M059J (cell line): ENCODE measurements at places on chromosomes 1 and 21.

- no peak for DNase-seq
Observed at GRCh38 chr21:45536301-45537081, 5.7 kb downstream of the SLC19A1 start.

DNA sequence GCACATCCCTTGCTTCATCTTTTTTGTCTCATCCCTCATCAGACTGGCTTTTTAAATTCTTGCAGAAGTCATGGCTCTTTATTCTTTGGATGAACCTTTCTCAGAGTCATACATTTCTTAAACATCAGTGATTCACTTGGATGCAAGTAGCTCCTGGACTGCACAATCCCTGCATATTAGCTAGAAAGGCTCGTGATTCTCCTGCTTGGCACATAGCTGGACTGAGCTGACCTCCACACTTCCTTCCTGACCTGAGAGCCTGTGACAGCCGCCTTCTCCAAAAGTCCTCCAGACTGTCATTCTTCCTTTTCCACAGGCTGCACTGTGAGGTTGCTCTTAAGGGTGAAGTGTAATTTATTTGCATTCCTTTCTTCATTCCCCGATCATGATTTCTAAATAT, 109.4 kb downstream of the RGL1 start:
- no peak for DNase-seq

- no peak for DNase-seq
Observed at GRCh38 chr1:1039145-1039910, 19.4 kb downstream of the AGRN start.

GRCh38 chr1:65479554-65480204, 59.2 kb downstream of the LEPR start:
- DNase-seq, result no peak

DNA sequence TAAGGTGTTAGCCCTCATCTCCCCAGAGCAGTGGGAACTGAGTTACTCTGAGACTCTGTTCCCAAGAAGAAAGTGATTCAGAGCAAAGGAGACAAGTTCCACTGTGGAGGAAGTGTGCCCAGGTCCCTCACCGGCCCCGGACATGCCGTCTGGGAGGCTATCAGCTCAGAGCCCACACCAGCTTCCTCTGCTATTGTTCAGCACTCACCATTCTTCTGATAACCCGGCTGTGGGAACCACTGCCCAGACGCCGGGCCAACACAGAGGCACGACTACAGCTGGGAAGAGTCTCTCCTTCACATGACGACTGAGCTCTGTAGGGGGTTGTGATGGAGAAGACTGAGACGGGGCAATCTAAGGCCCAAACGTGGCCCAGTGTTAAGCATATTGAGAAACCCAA, 34.2 kb upstream of the GJA5 start:
- no peak for DNase-seq

DNA sequence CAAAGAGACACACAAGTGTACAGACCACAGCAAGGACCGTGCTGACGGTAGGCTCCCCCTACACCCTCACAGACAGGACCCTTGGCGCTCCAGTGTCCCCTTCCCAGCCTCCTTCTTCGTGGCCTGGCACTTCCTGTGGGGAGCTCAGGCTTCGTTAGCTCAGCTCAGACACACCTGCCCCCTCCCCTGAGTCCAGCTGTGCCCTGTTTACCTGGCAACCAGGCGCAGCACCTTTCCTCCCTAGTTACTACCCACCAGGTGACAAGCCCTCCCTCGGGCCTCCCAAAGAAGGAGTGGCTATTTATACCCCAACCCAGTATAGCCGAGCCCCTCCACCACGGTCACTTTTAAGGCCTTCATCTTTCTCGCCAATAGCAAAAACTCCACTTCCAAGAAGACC, 4.7 kb downstream of the CELF3 start:
- DNase-seq, result no peak

- no peak for DNase-seq
Observed at GRCh38 chr1:27755865-27756264, 17.2 kb upstream of the STX12 start.

- DNase-seq, result no peak
Observed at GRCh38 chr1:231882790-231883189, 256.2 kb downstream of the DISC1 start.

- DNase-seq, result no peak
Observed at GRCh38 chr1:245679821-245680780, 525.3 kb downstream of the KIF26B start.

- no peak for DNase-seq
Observed at GRCh38 chr1:31263408-31263807, 23.7 kb upstream of the NKAIN1 start.

GRCh38 chr1:75901371-75901770, 30.8 kb downstream of the ASB17 start:
- DNase-seq, result no peak

GRCh38 chr1:191760016-191760415, 398.2 kb upstream of the RGS18 start:
- DNase-seq, result no peak

GRCh38 chr1:175188936-175189335, 3.6 kb downstream of the KIAA0040 start:
- DNase-seq, result no peak

DNA sequence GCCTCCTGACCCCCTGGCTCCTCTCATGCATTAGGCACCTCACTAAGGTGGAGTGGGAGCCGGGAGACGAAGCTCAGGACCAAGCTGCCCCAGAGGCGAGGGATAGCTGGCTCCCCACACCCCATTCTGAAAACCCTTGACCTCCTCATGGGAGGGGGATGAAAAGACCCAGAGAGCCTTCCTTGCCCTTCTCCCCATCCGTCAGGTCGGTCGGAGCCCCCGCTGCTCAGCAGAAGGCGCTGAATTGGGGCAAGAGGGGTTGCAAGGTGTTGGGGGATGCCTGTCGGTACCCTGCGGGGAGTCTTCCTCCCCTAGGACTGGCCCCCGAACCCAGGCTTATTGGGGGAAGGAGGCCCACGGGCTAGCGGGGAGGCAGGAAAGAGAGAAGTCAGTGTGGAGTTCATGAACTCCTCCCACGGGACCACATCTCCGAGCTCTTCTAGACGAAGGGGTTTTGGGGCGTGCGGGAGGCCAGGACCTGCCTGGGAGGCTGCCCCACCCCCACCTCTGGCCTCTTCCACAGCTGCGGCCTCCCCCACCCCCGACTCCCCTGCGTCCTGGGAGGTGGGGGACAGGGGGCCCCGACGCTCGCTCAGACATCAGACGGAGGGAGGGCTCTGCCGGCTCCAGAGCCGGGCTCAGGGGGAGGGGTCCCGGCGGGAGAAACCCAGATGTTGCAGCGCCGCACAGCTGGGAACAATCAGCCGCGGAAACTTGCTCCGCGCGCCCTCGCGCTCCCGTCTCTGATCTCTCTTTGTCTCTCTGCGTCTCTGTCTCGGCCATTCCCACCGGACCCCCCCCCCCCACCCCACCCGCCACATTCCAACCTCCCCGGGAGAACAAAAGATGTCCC, 719 bp downstream of the MFAP2 start:
- DNase-seq, result no peak

DNA sequence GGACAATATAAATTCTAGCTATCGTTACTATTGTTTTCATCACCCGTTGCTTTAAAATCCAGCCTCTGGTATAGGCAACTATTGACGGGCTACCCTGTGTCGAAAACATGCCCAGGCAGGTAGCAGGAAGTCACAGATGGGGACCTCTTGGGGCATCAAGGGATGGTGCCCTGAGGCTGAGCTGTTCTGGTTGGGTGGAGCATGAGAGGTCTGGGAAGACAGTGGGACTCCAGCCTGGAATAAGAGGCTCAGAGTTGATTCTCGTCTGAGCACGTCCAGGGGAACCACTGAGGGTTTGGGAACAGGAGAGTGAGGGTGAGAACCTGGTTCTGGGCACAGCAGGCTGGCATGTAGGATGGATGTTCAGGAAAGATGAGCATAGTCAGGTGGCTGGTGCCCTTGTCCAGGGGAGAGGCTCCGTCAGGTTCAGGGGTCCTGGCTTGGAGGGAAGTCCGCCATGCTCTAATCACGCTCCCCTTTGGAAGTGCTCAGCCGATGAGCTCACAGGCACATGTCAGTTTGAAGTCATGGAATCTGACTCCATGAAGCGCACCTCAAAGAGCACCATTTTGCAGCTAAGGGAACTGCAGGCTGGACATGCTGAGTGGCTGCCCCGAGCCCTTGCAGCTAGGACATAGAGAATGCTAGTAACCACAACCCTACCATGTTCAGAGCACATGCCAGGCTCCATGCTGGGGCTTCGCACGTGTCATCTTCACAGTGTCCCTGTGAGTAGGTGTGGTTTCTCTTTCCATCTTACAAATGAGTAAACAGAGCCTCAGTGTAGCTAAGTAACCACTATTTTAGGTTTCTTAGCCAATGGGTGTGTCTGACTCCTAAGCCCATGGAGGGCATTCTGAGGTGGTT, 21.0 kb downstream of the PCSK9 start:
- DNase-seq, result peak; percentile 49

DNA sequence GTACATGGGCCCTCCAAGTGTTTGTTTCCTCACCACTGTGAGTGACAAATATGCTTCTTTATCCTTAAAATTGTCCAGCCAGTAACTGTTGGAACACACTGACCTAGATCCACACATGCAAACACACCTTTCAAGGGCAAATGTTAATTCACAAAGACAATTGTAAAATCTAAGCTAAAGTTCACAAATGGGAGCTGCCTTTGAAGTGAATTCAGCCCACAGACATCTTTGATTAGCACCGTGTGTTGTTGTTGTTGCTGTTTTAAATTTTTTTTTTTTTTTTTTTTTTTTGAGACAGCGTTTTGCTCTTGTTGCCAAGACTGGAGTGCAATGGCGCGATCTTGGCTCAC, 52.3 kb upstream of the SLC16A1 start:
- no peak for DNase-seq

DNA sequence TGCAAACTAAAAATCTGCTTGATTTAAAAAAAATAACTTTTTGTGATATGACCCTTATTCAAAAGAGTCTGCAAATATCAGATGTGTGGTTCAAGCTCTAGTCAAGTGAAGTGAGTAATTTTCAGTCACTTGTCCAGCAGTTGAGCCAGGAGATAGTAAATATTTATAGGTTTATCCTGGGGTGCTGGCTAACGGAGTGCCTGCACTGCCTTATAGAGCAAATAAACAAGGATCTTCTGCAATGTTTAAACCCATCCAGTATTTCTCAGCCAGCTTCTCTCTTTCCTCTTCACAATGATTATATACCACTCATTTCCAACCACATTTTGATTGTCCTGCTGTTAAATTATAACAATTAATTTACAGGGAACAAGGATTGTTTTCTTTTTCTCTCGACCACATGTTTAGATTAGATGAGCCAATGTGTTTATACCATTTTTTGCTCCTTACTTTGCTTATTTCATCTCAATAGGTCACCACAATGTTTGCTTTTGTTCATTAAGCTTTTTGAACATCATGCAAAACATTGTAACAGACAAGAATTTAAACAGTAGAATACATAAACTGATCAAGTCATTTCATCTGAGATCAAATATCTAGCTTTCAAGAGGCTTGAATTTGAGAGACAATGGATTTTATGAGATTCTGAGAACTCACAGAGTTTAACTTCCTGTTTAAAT, 60.3 kb upstream of the GREM2 start:
- DNase-seq, result peak; percentile 46

DNA sequence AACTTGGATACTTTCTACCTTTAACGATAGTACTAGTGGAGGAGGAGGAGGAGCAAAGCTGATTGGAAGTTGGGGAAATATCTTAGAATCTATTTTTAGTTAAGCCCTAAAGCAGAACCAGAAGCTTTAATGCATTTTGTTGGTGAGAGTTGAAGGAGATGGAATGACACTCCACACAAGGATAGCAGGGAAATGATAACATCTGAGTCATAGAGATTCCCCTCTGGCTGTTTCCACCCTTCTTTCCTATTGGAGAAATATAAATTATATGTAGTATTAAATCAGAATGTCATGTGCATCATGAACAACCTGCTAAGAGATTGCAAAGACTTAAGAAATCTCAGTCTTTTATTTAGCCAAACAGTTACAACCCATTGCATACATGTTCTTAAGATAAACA, 1357.7 kb downstream of the NCAM2 start:
- peak; percentile 18 for DNase-seq

GRCh38 chr1:244636488-244637259, 16.3 kb upstream of the DESI2 start:
- no peak for DNase-seq

GRCh38 chr1:230206207-230206606, 139.2 kb downstream of the GALNT2 start:
- DNase-seq, result no peak

GRCh38 chr1:24415910-24416665, 486 bp downstream of the NIPAL3 start:
- DNase-seq, result peak; percentile 61

- no peak for DNase-seq
Observed at GRCh38 chr1:41356752-41357151, 4.5 kb upstream of the FOXO6 start.

GRCh38 chr1:14115976-14116375, 416.0 kb downstream of the PRDM2 start:
- no peak for DNase-seq

DNA sequence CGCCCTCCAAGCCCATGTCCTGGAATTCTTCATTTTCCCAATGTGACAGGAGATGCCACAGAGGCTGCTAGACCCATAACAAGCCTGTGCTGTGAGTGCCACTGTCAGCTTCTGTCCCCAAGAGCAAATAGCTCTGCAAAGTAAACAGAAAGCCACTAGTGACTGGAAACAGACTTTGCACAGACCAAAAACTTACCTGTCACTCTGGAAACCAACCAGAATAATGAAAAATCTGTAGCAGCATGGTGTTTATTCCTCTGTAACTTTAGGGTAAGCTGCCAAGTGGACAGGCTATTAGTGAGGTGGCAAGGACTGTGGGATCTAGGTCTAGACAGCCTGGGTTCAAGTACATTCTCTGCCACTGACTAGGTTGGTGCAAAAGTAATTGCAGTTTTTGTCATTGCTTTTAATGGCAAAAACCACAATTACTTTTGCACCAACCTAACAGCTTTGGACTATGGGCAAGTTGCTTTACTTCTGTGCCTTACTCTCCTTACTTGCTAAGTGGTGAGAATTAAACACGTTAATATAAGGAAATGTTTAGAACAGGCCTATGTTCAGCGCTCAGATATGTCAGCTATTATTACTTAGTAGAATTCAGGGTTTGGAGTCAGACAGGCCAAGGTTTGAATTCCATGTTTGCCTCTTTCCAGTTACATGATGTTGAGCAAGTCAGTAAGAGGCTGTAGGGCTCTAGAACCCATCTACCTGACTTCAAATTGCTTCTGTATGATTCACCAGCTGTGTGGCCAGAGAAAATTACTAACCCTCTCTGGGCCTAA, at the start of gene C8B:
C8B (minus strand) TSS at position 100 of the 782 bp plus-strand sequence; CDS start at position 33, 67 bp downstream.
- DNase-seq, result no peak

DNA sequence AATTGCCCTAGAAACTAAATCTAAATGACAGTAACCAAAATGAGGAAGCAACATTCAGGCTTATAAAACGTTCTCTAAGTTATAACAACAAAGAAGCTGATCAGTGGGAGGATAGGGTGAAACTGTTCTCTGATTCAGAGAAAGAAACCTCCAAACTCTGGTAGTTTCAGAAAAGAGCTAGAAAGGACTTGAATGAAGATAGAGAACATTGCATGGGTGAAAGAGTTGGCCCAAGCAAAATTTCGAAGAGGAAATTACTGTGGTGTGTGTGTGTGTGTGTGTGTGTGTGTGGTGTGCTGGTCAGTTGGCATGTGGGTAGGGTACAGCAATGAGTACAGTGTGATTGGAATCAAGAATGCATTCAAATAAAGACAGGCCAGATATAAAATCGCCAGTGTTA, 16.5 kb upstream of the SPAG17 start:
- no peak for DNase-seq
